ENCODE measurements at places on chromosomes 2 and 18.

GRCh38 chr18:48835119-48835518, 115.6 kb downstream of the SMAD7 start:
- DNase-seq: no peak

GRCh38 chr18:60401346-60401745, 28.8 kb upstream of the MC4R start:
- DNase-seq: no peak

DNA sequence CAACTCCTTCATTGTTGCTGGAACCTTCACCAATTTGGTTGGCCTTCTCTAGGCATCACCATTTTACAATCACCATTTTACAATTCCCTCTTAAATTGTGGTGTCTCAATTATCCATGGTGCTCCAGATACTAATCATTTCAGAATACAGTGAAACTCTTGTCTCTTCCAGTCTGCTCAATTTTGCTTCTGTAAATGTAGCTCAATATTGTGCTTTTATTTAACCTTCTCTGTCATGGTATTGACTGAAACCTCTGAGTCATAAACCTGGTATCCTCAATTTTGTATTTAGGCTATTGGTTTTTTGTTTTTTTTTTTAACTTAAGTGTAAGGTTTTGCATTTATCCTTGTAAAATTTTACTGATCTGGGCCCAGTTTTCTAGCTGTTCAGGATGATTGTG, 16.1 kb downstream of the STRADB start:
- DNase-seq: no peak

DNA sequence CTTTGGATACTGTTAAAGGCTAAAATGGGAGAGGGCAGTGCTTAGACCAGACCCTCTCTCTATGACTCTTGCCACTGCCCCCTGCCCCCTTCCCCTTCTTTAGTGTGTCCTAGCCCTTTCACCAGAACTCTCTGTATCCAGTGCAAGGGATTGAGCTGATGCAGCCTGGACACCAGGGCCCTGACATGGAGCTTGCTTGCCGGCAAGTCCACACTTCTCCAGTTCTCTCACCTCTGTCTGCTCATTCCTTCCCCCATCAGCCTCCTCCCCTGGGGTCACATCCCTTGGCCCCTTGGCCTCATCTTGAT, 1.5 kb upstream of the WNT6 start:
- no peak for DNase-seq

DNA sequence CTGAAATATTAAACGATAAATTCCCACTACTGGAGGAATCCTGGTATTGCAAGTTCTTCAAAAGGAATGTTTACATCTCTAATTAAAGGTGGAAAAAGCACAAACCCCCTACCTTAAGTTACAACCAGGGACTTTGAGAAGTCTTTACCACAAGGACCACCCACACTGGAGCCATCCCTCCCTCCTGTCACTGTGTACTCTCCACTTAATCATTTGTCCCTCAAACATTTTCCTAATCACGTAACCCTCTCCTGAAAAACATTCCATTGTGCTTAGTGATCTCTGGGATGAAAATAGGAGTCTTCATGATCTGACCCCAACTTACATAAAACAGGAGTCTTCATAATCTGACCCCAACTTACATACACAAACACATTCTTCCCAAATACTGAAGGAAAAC, 85.7 kb downstream of the SUCLG1 start:
- no peak for DNase-seq

GRCh38 chr2:17795309-17795708, 21.0 kb upstream of the MSGN1 start:
- DNase-seq: no peak

DNA sequence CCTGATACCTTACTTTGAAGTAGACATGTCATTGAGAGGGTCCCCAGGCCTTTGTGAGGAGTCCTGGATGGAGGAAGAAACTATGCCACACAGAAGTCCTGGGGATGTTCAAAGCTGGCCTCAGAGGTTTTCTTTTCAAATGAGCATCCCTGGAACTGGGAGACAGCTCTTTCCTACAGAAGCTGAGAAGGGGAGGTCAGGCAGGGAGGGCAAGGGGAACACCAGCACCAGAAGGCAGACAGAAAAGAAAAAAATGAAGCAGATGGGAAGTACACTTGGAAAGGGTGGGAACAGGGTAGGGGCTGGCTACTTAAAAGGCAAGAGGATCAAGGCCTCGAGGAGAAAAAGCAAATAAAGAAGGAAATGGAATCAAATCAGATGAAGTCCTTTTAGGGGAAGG, 120.0 kb downstream of the FMNL2 start:
- no peak for DNase-seq

DNA sequence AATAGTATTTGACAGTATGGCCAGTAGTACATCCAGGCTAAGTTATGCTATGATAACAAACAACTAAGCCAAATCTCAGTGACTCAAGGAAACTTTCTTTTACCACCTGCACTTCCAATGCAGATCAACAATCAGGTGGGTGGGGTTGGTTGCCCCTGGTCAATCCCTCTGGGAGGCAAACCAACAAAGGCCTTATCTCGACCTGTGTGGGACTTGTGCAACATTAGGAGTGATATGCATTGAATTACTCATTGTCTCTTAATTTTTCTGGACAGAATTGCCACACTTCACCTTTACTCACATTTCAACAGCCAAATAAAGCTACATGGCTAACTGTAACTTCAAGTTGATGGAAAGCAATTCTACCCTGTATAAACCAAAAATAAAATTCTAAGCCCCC, 1049.3 kb upstream of the CDH2 start:
- DNase-seq: no peak

Data from spinal cord (tissue), 10 donors.